ENCODE measurements at places on chromosomes 11 and 22.

DNA sequence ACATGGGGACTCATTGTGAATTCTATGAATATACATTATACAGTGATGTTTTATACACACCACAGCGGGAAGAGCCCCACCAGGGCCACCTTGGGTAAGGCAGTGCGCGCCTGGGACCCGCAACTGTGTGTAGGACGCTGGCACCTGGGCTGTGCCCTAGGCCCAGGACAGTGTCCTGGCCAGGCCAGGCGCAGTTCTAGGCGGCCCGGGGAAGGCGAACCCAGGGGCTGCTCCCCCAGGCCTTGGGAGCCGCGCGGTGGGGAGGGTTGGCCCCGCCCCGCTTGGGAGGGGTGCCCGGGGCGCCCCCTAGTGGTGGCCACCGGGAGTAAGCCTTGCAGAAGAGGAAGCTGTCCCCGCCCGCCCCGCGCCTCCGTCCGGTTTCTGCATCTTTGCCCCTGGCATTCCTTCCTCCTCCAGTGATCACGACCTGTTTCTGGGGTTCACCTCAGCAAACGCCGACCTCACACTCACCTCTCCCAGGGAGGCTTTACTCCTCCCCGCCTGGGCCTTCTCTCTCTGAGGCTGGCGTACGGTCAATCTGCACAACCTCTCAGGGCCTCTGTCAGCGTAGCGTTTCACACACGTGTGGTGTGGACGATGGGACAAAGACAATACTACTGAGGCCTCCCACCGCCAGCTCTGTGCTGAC is 9.5 kb upstream of the EHD1 start:
- peak; percentile 76 for DNase-seq

GRCh38 chr22:19968450-19968891 is 26.9 kb upstream of the TXNRD2 start:
- no peak for DNase-seq

DNA sequence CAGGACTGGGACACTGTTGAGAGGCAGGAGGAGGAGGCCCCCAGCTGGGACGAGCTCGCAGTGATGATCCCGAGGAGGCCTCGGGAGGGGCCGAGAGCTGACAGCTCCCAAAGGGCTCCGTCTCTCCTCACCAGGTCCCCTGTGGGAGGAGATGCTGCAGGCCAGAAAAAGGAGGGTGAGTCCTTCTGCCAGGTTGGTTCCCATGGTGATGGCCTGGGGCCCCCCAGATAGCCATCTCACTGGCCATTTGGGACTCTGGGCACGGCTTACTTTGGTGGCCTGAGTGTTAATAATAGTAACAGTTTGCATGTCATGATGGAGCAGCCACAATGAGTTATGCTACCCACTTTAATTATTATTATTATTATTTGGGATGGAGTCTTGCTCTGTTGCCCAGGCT is 18.9 kb downstream of the TRIOBP start:
- DNase-seq, result no peak

DNA sequence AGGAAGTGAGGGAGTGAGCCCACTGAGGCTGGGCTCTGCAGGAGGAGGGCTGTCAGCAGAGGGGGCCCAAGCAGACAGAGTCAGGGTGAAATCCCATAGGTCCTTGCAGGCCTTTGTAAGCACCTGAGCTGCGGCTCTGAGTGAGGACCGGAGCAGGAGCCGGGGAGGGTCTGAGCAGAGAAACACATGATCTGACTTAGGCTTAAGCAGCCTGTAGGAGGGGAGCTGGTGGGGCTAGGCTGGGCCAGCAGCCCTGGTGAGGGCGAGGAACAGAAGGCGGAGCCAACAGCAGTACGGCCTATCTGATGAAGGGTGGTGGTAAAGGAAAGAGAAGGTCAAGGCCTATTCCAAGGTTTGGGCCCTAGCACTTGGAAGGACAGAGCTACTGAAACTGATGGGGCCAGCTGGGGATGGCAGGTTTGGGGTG is 26.9 kb upstream of the CBX7 start:
- no peak for DNase-seq

DNA sequence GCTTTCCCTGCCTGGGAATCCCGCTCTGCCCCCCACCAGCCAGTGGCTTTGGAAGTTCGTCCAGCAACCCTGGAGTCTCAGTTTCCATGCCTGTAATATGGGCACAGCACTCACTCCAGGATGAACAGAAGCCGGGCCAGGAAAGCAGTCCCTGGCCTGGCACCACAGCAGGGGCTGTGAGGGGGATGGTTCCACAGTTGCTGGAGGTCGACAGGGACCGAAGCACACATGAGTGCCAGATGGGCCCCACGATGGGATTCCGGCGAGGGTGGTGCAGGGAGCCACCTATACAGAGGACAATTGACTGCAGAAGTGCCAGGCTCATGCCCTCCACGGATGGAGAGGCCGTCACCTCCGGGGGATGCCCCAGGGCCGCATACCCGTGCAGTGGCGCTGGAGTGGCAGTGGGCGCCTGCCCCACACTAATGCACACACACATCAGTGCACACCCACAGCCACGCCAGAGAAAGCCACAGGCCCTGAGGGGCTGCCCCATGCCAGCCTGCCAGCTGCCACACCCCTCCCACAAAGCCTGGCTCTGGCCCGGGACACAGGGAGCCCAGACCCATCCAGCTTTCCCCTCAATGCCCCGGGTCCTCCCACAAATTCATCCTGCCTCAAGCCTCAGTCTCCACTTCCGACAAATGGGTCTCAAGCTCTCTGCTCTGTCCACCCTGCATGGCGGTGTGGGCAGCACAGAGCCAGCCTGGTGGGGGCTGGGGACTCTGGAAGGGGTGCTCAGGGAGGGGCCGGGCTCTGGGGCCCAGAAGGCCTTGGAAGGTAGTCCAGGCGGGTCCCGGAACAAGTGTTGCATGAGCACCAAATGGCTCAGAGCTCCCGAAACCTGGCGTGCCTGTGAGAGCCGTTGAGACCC is 9.7 kb downstream of the ASCL2 start:
- DNase-seq, result no peak

DNA sequence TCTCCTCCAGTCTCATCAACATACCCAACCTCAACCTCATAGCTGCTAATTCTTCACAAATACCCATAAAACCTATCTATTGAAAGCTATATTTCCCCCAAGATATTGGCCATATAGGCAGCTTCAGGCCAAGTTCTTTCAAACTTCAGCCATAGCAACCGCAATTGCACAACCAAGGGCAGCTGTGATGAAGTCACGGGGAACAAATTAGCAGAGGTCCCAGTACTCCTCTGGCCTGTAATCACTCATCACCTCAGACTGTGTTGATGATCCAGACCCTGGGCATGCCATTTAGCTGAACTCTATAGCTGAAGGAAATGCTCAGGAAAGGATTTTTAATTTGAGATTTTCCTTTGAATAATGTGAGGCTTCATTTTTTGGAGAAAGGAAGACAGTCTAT is 84.1 kb downstream of the SLC1A2 start:
- DNase-seq, result no peak

DNA sequence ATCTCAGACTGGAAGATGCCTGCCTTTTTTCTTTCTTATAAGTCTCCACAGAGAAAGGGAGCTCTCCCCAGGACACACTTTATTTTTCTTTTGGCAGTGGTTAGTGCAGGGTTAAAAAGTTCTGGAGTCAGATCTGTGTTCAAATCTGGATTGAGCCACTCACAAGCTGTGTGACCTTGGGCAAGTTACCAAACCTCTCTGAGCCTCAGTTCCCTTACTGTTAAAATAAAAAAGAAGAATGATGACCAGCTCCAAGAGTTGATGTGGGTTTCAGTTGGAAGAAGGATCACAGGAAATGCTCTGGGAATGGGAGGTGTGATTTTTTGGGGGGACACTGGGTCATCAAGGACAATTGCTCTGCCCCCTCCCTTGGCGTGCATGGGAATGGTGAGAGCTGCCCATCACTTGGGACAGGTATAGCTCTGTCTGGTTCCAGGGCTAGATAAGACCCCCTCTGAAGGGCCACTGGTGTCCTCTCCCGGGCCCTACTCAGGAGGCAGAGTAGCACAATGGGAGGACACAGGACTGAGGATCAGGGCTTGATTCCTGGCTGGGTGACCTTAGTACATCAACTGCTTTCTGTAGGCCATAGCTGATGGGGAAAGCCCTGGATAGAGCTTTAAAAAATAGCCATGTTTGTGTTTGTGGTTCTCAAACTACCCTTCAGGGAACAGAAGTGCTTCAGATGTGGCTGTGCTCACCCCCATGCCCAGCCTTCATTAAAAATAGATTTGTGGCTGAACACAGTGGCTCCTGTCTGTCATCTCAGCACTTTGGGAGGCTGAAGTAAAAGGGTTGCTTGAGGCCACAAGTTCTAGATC is 228.3 kb downstream of the MIAT start:
- no peak for DNase-seq

- DNase-seq, result no peak
Observed at GRCh38 chr11:127376301-127376700, 375.7 kb upstream of the KIRREL3 start.

DNA sequence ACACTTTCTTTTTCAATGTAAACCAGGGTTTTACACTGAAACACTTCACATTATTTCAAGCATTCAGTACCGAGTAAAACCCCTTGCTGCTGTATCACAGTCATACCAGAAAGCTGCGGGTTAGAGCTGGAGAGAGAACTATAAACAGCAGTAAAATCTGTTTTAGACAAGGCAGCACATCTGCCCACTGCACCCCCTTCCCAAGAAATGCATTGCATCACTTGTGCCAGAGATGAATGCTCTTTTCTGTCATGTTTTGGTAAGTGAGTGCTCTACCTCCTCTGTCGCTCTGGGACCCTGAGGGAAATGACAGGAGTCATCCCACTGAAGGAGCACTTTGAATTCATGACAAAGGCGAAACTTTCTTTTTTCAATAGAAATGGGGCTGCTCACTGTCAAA is 107.2 kb downstream of the MAML2 start:
- DNase-seq, result no peak

DNA sequence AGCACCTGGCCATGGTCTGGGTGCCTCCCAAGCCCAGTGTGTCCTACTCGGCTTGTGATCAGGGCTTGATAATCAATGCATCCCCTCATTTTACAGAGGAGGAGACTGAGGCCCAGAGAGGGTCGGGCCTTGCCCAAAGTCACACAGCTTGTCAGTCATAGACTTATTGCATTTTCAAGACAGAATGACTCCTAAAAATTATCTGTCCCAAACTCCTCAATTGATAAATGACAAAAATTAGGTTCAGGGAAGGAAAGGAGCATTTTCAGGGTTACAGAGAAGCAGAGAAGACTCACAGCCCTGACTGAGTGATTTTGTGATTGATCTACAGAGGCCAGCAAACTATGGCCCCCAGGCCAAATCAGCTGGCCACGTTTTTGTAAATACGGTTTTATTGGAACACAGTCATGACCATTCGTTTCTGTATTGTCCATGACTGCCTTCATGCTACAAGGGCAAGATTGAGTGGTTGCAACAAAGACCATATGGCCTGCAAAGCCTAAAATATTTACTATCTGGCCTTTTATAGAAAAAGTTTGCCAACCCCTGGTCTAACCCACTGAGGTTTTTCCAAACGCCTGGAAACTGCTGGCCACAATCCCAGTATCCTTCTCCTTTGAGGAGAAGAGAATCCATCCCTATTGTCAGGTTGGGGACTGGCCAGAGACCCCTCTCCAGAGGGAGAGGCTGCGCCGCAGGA is 35.1 kb upstream of the NAV2 start:
- DNase-seq, result no peak

DNA sequence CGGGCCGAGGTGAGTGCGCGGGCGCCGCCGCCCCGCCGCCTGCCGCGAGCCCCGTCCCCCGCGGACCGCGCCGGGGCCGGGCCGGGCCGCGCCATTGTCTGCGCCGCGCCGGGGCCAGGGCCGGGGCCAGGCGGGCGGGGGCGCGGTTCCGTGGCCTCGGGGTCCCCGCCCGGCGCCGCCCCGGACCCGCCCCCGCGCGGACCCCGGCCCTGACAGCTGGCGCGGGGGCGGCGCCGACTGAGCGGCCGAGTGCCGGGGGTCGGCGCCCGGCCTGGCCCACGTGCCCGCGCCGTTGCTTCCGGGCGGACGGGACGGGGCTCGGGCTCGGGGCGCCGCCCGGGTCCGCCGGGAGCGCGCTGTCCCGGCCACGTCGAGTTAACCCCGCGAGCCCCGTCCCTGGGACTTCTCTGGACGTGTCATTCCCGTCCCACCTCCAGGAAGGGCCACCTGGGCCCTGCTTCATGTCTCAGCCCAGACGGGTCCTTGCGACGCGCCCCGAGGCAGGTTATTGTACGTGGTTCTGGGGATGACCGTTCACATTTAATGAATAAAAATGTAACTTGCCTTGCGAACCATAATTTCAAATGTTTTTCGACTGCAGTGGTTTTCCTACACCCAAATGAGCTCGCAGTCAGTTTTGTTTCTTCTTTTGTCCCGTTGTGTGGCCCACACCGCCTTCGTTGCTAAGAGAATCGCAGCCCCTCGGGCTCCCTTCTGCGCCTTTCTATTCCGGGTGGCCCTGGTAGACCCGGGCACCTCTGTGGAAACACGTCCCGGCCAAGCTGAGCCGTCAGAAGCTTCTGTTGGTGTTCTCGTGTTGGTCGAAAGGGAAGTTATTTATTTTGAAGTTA is 562 bp downstream of the ZBED4 start:
- DNase-seq, result no peak

DNA sequence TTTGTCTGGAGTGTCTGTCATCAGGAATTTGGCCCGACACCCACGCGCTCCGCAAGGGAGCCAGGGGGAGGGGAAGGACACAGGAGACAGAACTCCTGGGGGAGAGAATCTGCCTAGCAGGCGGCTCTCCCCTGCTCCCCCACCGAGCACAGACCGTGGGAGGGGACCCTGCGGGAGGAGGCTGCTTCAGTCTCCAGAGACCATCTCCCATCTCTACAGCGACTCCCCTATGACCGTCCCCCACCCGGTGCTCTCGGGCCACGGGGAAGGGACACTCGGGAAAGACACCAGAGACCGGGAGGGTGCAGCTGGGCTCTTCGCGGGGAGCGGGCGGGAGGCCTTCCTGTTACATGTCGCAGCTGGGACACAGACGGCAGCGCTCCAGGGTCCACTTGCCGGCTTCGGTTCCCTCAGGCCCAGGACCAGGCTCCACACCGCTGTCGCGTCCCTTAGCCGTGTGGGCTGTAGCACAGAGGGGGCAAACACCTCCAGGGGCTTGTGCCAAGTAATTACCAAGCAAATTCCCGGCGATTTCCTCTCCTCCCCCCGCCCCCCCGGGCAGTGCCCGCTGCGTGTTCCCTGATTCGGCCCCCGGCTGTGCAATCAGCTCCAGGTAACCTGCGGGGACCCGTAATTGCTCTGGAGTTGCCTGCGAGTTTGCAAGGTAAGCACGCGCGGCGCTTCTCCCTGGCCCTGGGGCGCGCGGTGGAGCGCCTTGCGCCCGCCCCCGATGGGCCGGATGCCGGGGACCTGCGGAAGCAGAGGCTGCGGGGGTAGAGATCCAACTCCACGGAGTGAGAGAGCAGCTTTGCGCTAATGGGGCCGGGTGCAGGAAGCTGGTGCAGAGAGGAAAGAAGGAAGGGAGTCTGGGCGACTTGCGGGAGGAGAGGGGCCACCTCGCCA is 155.1 kb upstream of the CADM1 start:
- DNase-seq, result no peak

All from anterior cingulate cortex (tissue), 58 donors.